ENCODE measurements at places on chromosomes 16 and 17.

DNA sequence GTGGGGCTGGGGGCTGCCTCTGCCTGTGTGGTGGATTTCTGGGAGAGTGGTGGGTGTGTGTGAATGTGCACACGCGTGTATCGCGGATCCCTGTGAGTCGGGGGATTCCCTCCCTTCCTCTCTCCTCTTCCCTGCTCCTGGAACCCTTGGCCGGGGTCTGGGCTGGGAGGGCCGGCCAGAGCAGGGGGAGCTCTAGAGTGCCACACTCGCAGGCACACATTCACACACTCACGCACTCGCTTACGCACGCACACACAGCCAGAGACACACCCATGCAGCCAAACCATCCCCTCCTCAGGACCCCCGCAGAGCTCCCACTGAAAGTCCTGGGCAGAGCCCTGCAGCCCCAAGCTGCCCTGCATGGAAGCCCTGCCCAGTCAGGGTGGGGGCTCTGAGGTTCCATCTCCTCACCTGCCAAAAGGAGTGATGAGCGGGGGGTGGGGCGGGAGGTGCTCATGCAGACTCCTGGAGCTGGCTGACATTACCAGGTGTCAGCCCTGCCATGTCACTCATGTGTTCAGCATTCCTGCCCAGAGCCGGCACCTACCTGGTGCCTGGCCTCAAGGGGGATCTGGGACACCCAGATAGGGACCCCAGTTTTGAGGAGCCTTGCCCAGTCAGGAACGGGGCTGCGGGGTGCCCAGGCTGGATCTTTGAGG lies 1.9 kb downstream of the NECAB2 start:
- DNase-seq: no peak

DNA sequence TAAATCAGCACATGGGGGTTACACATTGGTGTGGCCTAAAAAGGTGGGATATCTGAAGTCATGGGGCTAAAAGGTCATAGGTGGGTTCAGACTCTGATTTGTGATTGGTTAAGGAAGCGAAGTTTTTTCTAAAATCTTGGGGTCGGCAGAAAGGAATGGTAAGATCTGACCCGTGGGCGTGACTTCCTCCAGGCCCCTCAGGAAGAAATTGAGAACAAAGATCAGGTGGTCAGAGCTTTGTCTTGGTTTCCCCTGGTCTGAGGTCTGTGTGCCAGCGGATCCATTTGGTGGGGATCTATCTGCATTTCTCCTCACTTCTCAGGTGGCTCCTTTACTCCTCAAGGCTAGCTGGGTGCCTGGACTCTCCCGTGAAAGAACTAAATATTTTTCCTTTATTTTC lies 302.8 kb downstream of the ABCC12 start:
- DNase-seq: no peak

DNA sequence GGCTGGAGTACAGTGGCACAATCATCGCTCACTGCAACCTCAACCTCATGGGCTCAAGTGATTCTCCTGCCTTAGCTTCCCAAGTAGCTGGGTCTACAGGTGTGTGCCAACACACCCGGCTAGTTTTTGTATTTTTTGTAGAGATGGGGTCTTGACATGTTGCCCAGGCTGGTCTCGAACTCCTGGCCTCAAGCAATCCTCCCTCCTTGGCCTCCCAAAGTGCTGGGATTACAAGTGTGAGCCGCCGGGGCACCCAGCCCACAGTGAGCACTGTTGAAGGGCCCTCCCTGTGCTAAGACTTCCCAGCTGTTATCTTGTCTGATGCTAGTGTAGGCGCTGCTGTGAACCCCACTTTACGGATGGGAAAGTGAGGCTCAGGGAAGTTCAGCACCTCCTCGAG lies 8.0 kb downstream of the CASKIN1 start:
- DNase-seq: no peak

- peak; percentile 67 for DNase-seq
Observed at GRCh38 chr16:1772908-1773702, at the start of gene MRPS34. Gene MRPS34, minus strand, starts transcription at chr16:1773134. Its CDS starts 15 bp downstream, at chr16:1773119.

DNA sequence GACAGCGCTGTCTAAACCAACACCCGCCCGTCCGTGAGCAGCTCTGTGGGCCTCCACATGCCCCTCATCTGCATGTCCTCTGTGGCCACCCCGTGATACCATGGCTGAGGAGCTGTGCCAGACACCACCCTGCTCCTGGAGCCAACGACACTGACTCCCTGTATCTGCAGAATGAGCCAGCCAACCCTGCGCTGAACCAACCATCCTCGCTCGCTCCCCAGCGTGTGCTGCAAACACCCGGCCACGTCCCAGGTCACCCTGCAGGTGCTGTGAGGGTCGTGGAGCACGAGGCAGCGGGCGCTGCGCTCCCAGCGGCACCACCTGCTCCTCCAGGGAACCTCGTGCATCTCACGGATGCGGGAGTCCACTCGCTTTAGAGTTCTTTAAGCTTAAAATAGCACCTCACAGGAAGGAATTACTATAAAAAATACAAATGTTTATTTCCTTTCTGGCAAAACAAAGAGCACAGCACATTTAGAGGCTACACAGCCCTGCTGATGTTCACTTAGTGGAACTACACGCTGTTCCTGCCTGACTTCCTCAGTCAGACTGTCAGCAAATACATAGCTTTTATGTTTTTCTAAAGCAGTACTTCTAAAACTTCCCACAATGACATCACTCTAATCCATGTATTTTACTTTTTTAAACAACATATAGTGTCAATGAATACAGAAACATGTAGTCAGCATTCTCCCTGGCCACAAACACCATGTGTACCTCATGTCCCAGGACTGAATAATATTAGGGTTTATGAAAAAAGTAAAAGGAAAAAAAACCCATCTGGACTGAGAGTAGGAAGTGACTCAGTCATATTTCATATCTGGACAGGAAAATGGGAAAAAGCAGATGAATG lies 43.5 kb downstream of the MAP1LC3B start:
- DNase-seq: no peak

DNA sequence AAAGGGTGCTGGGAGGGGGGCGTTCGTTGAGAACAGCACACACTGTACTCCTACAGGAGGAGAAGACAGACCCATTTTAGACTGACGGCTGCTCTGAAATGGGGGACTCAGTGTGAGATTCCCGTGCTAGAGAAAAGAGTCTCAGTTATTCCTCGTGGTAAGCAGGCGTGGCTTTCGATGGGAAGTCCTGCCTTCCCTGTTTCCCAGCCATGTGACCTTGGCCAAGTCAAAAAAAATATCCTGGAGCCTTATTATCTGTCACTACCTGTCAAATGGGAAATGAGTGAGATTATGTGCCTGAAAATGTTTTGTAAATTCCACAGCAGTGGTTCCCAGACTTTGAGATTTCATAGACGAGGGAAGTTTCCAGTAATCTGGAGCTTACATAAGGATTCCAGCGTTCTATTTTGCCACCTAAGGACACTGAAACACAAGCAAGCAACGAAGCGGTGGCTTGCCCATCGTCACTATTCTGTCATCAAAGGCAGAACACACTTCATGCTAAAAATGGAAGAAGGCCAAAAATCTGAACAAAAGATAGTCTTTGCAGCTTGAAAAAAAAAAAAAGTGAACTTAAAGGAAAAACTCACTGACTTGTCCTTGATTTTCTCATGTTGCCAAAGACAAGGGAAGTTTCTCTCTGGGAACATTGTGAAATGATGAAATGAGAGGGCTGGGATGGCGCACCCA lies 253.4 kb upstream of the RPL38 start:
- no peak for DNase-seq

GRCh38 chr16:85858984-85859817 lies 39.8 kb upstream of the IRF8 start:
- no peak for DNase-seq

DNA sequence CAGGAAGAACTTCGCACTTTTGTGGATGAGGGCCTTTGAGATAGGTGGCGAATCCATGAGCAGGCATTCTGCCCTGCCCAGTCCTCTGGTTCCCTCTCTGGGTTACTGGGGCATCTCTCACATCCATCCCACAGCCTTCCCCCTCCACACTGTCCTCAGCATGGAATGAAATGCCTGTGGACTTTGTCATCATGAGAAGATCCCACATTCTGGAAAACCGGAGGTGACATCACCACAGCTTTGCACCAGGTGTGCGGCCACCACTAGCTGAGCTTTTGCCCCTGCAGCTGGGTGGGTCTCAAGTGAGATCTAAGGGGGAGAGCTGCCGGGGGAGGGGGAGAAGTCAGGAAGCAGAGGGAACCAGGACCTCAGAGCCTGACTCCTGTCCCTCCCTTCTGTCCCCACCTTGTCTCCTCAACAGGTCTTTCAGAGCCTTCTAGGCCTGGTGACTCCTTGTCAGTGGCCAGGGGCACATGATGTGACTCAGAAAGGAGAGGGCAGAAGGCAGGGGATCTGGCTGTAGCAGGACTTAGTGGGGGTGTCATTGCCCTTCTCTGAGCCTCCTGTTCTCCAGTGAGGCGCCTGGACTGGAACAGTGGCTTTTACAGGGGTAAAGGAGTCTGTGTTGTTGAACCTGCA lies 40.0 kb upstream of the DLX4 start:
- no peak for DNase-seq

GRCh38 chr16:86577314-86577971 lies 906 bp upstream of the FOXL1 start:
- DNase-seq: no peak
